ENCODE measurements at places on chromosomes 3 and 15.
A peak's percentile ranks its signal among the peaks of the same experiment; 100 is the strongest.

GRCh38 chr3:111926266-111926676 is 52.6 kb upstream of the ABHD10 start:
- DNase-seq, result no peak

DNA sequence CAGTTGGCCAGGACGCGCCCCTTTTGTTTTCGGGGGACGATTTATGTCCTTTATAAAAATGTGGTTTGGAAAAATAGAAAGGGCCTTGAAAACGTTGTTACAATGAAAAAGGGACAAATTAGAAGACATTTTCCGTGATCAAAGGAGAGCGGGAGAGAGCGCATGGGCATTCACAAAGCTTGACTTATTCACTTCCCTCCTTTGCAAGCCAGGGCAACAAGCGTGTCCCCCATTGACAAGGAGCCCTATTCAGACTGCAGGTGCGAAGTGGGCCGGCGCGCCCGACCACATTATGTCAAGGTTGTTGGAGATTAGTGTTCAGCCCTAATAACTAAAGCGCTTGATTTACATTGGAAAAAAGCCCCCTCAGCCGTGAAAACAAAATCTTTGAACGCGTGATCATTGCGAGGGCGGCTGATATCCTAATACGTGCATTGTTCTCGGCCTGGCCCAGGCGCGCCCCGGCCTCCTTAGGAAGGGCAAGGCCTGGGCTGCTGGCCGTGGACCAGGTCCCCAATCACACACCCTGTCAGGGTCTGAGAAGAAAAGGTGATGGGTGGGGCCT is 25.9 kb downstream of the ZIC4 start:
- DNase-seq, result no peak

GRCh38 chr15:41022487-41023090 is 69.3 kb downstream of the CHAC1 start:
- DNase-seq, result no peak

- no peak for DNase-seq
Measured at GRCh38 chr3:142691527-142691926, 32.3 kb upstream of the TRPC1 start.

DNA sequence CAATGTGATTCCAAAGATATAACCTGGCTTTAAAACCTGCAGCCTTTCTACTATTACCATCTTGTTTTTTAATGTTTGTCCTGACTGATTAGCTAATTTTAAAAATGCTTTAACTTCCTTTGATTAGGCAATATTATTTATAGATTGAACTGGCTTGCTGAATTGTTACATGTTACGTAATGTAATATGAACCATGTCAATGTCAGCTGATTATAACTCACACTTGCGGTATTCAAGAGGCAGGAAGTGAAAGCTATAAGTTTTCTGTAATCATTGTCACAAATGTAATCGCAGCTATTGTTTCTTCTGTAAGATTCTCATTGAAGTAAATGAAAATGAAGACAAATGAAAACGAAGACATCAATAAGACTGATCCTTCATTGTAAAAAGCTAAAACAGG is 146.8 kb downstream of the ROBO2 start:
- no peak for DNase-seq

GRCh38 chr3:131543714-131544113 is 40.9 kb upstream of the MRPL3 start:
- no peak for DNase-seq

DNA sequence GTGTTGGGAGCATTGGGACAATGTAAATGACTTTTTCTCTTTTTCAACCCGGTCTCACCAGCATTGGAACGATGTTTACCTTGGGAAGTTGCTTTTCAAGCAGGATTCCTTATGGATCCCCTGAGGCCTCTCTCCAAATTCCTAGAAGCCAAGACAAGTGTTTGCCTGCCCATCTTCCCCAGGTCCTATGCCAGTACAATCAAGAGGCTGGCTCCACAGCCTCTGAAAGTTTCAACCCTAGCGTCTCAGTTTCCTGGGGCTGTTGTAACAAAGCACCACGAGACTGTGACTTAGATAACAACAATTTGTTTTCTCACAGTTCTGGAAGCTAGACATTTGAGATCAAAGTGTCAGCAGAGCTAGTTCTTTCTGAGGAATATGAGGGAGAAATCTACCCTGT is 347.2 kb upstream of the UMPS start:
- no peak for DNase-seq

- DNase-seq, result no peak
Measured at GRCh38 chr15:96360581-96361308, 30.2 kb downstream of the NR2F2 start.

GRCh38 chr3:2141482-2141881 is 42.8 kb downstream of the CNTN4 start:
- no peak for DNase-seq

GRCh38 chr3:2937592-2937991 is 172.6 kb downstream of the IL5RA start:
- DNase-seq, result no peak

DNA sequence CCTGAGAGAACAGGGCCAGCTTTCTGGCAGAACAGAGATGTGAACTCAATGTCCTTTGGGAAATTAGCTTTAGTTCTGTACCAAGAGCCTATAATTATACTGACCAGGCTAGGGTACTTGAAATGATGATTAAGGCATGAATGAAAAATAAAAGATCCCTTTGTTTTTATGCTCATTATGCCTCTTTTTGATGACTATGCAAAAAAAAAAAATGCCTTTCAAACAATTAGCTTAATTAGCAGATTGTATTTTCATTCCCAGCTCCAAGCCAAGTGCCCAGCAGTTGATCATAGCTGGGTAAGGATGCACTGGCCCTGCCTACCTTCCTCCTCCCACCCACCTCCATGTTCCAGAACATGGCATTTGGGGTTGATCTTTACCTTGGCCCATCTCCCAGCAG is 56.8 kb downstream of the LYZL4 start:
- DNase-seq, result no peak

DNA sequence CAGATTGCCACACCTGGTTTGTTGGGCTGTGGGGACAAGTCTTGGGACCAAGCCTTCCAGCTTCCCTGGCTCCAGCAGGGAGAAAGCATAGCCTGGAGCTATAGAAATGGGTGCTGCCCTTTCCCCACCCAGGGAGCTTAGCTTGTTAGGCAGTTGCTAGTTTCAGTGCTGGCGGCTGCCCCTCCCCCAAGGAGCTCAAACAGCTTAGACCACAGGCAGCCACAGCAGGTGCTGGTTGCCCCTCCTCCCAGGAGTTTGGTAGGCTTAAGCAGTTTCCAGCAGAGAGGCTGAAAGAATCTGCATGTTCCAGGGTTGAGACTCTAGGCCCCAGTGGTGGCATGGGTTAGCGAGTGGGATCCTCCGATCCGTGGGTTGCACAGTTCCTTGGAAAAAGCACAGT is 889.7 kb downstream of the IGSF11 start:
- DNase-seq, result no peak

DNA sequence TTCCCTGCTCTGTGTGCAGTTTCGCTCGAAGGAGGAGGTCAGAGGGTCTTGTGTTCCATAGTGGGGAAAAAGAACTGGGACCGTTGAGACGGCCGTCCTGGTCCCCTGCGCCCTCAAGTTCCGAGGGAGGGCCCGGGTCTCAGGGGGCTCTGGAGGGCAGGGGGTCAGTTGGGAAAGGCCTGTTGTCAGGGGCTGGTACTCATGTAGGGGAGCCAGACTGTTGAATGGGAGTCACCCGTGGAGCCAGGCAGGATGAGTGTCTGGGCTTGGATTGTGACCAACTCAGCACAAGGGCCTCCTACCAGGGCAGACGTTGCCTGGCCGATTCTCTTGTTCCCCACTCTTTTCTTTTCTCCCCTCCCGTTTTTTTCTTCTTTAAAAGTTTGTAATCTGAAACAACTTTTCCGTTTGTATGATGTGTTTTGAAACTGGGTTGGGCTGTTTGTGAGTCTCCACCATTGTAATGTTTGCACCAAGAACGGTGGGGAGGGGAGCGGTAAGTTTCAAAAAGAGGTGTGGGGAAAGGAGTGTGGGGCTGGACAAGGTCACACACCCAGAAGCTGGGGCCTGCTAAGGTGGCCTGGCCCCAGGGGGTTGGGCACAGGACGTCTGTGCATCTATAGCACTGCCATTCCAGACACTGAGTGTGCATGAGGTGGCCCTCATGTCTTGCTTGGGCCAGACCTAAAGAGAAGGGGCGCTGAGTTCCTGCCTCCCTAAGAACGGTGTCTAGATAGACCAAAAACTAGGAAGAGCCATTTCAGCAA is 1.1 kb downstream of the CMTM7 start:
- DNase-seq, result peak; percentile 15

DNA sequence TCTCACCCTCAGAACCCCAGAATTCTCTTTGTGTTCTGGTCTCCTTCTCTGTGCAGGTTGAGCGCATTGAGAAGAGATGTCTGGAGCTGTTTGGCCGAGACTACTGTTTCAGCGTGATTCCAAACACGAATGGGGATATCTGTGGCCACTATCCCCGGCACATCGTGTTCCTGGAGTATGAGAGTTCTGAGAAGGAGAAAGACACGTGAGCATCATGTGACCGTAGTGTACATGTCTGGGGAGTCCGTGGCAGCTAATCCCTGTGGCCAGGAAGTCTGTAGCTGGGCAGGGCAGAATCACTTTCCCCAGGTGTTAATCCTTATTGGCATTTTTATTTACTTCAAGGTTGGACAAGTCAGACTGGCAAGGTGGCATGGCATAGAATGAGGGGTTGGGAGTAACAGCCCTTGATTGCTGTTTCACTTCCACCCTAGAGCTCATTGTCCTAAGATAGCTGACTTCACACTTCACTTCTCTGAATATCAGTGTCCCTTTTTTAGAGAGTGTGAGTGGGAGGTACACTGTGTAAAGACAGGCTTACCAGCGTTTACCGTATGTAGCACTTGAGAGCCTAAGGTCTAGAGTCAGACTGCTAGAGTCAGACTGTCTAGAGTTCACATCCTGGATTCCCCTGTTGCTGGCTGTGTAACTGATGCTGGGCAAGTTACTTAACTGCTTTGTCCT is 4.4 kb downstream of the MTMR14 start:
- no peak for DNase-seq

- DNase-seq, result no peak
Measured at GRCh38 chr3:31486865-31487533, 45.7 kb upstream of the STT3B start.

DNA sequence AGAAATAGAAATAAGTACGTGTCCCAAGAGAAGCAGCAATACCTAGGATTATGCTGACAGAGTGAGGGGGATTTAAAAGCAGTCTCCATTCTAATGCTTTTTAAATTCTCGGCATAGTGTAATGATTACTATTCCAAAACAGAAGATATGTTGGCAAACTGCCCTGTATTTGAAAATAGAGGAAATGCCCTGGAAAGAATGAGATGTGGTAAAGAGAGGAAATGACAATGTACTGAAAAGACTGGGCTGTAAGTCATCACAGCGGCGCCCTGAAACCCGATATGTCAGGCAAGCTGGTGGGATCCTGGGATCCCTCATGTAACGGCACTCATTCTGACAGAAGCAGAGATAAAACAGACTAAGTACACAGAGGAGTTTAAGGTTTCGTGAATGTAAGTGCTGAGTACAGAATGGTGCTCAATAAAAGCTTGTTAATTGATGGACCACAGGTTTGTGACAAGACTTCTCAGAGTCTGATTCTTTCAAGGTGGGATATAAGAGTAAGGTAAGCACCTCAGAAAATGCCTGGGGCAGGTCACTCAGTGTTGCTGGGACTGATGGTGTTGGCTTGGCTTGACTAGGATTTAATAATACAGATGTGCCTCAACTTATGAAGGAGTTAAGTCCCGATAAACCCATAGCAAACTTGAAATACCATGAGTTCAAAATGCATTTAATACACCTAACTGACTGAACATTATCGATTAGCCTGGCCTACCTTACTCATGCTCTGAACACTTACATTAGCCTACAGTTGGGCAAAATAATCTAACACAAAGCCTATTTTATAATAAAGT is 91.4 kb downstream of the NFKBIZ start:
- no peak for DNase-seq

DNA sequence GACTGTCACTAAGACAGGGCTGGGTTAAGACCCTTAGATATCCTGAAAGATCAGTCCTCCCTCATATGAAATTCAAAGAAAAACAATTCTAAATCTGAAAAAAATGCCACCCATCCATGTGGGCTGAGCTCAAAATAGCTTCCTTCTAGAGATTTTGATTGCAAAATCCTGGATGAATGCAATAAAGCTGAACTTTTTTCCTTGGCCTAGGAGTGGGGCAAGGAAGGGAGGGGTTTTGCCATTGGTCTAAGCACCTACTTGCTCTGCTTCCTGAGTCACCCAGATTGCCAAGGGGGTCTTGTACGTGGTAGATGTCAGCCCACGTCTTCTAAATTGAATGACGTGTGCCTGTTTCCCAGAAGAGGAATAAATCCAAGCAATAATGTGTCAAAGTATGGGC is 15.3 kb upstream of the SMAD3 start:
- DNase-seq, result no peak

GRCh38 chr15:28131400-28131799 is 32.3 kb upstream of the OCA2 start:
- no peak for DNase-seq

GRCh38 chr3:175941352-175941751 is 1082.2 kb downstream of the NAALADL2 start:
- no peak for DNase-seq

DNA sequence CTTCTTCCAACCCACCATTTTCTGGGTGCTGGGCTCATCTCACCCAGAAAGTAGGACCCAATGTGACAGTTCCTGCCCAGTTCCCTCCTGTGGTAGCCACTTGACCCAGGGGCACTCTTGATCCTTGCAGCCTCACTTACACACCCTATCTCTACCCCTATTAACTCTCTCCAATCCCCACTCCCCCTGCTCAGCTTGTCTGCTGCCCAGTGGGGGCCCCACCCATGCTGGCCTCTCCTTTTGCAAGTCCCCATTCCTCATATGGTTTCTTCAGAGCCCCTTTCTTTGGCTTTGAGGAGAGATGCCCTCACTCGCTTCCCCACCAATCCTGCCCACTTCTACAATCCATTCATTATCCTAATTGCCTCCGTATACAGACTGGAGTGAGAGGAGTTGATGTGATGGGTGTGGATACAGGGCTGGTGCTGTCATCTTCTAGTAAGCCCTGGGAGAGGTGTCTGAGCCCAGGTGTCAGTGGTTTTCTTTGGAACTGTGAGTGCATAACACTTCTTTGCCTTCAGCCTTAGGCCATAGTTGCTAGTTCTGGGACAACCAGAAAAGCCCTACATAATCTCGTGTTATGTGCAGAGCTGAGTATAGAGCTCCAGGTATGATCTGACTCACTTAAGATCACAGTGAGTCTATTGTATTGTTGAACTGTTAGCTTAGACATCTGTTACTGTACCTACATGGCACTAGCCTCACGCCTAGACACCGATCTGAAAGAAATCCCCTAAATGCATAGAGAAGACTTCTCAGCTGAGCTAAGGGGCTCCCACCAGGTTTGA is 4.8 kb upstream of the CCR5 start:
- DNase-seq, result no peak
